ENCODE measurements at places on chromosomes 5 and 9.

DNA sequence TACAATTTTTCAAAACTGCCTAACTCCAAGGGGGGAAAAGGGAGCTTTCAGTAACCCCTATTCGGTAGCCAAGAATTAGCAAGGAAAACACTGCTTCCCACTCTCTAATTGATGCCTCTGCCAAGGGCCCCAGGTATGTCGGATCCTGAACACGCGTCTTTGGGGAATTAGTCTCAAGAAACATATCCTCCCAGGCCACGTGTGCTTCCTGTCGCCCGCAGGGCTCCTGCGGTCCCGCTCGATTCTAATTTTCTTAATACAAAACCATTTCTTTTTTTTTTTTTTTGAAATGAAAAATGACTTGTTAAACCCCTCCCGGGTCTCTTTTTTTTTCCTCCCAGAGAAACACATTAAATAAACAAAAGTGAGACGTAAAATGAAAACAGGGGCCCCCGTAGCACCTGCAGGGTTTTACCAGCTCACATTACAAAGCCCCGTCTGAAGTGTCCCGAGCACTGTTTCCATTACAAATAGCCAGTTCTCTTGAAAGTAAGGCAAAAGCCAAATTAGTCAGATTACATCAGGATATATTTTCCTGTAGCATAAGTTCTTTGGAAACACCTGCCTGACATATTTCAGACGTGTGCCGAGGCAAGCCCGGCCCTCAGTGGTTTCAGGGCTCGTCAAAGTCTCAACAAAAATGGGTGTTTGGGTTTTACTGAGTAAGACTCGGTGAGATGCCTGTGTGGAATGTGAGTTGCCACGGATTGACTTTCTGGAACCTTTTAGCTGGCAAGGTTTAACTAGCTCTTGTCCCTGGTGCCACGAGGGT is 21.5 kb downstream of the SMIM23 start:
- DNase-seq = no peak

- no peak for DNase-seq
Observed at GRCh38 chr5:94082405-94082804, 341.0 kb upstream of the POU5F2 start.

- no peak for DNase-seq
Observed at GRCh38 chr9:4425319-4426045, 64.8 kb upstream of the SLC1A1 start.

DNA sequence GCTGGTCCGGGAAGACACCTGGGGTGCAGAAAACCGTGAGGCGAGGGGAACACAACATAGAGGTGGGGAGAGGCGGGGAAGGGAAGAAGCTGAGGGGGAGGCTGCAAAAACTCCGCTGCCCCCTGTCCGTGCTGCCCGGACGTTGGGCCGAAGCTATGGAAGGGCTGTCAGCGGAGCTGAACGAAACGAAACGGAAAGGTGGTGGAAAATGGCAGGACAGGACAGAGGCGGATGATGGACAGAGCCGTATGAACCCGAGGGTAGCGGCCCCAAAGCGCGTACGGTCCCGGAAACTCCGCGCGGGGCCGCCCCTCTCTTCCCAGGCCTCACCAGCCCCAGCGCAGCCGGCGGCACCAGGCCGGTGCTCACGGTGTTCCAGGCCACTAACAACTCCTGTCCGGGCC is 272 bp downstream of the ANAPC2 start:
- DNase-seq = no peak

DNA sequence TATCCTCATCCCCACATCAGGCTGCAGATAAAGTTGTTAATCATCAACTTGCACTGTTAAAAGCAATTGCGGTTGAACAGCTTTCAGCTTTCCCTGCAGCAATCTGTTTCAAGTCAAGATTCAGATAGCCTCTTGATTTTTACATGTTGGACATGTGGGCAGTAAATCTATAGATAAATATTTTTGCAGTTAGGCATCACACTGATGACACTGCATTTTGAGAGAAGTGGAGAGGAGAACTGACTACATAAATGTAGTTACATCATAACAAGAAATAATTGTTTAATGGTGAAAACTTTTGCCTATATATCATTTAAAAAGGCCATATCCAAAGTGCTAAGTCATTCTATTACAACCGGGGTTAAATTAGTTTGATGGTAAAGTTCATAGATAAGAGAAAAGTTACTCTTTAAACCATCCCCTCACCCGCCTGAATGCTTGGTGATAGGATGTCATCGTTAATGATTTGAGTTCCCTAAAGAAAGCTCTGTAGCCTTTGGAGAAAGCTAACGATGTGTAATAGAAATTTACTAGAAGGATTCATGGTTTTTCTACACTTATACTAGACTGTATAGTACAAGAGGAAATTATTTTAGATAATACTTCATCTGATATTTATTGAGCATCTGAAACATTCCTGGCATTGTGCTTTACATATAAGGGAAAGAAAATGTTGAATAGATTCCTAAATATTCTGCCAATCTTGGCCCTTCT is 30.8 kb upstream of the ALDH1A1 start:
- no peak for DNase-seq

GRCh38 chr5:145585443-145586148 is 249.5 kb downstream of the PRELID2 start:
- no peak for DNase-seq

DNA sequence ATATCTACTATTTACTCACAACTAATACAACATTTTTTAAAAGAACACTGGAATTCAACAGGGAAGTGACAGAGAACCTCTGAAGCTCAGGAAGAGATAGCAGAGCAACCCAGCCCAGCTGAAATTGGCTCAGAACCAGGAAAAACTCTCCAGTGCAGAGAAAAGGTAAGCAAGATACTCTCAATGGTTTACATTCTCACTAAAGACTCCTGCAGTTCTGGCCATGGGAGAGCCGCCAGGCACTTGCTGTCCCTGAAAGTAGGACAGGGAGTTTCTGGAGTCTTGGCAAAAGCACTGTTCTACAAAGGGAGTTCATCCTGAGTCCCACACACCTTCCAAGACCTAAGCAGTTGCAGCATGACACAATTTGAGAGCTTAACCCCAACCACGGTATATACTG is 330.8 kb downstream of the TRIM36 start:
- DNase-seq = no peak

- no peak for DNase-seq
Observed at GRCh38 chr9:71816916-71817451, 48.7 kb upstream of the CEMIP2 start.

DNA sequence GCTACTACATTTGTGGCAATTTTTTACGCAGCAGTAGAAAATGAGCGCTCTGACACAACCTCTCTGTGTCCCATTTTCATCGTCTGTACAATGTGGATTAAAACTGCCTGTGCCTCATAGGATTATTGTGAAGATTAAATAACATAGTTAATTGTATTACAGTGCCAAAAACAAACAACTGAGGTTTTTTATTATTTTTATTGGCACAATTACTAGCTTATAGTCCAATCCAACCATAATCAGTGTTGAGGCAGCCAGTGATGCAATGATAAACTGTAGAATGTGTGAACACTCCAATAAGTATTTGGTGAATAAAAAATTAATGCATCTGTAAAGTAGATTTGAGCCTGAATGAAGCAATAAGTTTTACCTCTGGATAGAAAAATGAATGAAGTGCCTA is 588.3 kb downstream of the DNAH5 start:
- no peak for DNase-seq
